Hindlimb muscle (tissue), 1 donor: ENCODE measurements at places on chromosomes 12 and 14. TPM values are rescaled to one million over a fixed set of nuclear protein-coding genes. Genes with fewer than 3 reads are reported as not detected.

DNA sequence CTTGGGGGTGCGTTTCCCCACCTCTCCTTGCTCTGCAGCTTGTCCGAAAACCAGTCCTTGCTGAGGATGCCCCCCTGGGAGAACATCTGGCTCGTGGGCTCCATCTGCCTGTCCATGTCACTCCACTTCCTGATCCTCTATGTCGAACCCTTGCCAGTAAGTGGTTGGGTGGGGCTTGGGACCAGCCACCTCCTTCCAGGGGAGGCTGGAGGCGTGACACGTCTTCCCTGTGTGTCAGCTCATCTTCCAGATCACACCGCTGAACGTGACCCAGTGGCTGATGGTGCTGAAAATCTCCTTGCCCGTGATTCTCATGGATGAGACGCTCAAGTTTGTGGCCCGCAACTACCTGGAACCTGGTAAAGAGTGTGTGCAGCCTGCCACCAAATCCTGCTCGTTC, 57.5 kb downstream of the ANAPC7 start:
- DNase-seq: no peak

- no peak for DNase-seq
These were observed 52.8 kb downstream of the STXBP6 start for GRCh38 chr14:24996930-24997725.

DNA sequence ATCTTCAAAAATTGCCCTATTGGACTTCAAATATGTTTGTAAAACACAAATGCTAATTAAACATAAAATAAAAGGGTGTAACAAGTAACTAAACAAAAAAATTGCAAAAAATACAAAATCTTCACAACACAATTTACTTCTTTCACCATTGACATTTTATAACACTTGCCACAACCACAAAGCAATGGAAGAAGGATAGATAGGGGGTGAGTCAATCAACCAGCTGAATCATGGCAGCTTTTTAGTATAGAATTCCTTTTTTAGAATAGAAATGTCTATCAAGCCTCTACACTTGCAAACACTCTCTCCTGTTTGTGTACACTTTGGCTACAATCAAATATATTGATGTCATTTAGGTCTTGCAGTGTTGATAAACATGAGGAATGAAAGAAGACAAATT, 232.7 kb downstream of the SLC16A7 start:
- no peak for DNase-seq

DNA sequence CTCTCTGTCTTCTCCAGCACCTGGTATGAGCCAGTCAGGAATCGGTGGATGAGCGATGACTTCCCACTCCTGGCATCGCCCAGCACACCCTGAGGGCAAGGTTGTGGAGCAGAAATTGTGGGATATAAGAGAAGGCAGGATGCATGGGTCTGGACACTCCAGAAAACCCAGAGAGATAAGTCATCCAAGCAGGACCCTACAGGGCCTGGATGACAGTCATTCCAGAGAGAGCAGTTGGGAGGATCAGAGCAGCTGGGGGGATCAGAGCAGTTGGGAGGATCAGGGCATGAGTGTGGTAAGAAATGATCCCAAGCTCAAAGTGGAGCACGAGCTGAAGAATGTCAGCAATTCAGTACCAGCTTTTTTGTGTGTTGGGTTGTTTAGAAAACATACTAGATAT, 4.0 kb downstream of the AGAP2 start:
- no peak for DNase-seq

- DNase-seq: no peak
These were observed 303.4 kb downstream of the APAF1 start for GRCh38 chr12:98948343-98948949.

DNA sequence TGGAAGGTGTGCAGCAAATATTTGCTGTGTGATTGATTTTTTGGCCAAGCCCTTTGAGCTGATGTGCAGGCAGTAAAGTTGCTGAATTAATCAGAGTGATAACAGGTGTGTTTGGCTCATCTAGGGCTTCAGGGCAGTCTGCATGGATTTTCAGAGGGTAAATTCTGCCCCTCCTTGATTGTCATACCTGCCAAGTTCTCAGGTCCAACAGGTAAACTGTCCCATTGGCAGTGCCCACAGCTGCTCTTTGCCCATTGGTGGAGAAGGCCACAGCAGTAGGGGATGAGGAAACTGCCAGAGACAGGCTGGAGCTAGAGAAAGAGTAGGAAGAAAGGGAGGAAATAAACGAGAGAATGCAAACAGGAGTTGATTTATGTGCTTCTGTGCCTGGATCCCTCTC, 33.6 kb downstream of the TEP1 start:
- no peak for DNase-seq

GRCh38 chr12:16454481-16454880, 107.0 kb downstream of the MGST1 start:
- DNase-seq: no peak

GRCh38 chr14:23559010-23559925, 3.2 kb downstream of the THTPA start:
- no peak for DNase-seq

- DNase-seq: no peak
These were observed 29.9 kb upstream of the MYBPC1 start for GRCh38 chr12:101564912-101565311.

GRCh38 chr12:48978741-48979601, 849 bp downstream of the WNT1 start:
- no peak for DNase-seq

DNA sequence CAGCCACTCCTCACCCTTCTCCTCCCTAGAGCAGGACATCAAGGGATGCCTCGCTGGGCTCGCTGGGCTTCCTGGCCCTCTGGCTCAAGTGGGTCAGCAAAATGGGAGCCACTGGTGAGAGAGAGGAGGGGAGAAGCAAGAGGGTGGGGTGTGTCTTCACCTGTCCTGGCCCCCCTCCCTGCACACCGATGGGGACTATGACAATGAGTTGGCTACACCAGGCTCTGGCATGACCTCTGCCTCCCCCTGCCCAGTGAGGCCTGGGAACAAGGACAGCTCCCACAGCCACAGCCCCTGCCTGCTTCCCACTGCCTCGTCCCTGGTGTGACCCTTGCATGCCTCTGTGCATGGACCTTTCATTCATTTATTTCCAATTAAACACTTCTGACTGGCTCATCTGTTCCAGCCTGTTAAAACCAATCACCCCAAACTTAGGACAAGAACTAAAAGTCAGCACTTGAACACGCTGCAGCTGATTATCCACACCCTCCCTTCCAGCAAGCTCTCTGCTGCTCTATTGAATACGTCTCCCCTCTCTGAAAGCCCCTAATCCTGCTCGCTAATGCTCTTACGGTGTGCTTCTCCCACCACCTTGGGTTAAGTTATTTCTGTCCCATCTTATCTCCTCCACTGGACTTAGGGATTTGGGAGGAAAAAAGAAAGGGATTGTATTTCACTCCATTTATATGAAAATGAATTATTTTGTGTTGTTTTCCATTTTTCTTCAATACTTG, 5.8 kb upstream of the PPP2R5C start:
- DNase-seq: no peak

DNA sequence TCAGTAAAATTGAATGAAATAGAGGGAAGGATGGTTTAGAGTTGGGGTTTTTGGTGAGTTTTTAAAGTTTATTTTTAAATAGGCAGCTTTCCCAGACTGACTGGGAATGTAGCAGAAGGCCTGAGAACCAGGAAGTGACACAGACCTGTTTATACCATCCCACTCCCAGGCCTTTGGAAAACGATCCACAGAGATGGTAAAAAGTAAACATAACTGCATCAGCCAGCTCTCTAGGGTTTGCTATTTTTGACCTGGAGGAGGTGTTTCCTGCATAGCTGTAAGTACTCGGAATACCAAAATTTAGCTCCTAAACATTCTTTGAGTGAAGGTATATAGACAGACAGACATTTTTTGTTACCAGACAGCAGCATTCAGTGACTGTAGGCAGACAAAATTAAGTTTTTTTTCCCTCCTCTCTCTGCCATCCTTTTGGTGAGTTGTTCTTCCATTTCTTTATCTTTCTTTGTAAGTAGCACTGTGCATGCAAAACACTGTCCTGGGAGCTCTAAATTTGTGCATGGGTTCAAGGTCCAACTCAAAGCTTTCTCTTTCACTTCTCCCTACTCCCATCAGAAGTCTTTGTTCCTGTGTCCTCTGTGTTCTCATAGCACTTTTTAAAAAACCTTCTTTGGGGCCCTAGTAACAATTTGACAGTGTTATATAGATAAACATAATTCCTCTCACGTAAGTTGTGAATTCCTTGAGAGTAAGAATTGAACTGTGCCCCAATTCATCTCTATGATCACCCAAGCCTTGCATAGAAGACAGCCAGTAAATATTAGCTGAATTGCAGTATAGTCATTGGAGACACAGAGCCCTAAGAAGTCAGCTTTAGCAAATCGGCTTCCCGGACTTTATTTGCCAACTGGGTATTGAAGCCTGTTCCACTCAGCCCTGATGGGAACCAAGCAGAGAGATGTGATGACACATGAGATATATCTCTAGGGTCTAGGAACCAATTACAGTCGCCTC, 37.4 kb downstream of the SUSD6 start:
- DNase-seq: no peak

- DNase-seq: no peak
These were observed 143.0 kb downstream of the RASSF9 start for GRCh38 chr12:85693093-85693665.

DNA sequence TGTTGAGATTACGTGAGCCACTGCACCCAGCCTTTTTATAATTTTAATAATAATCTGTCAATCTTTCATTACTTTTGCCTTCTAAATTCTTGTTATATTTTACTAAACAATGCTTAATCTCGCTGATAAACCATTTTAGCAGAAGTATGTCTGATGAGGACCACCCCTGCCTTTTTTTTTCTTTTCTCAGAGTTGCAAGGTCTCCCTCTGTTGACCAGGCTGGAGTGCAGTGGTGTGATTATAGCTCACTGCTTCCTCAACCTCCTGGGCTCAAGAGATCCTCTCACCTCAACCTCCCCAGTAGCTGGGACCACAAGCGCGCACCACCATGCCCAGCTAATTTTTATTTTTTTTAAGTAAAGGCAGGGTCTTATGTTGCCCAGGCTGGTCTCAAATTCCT, 118.6 kb upstream of the DNM1L start:
- DNase-seq: no peak

- peak; percentile 5 for DNase-seq
These were observed 6.6 kb downstream of the TSPAN19 start for GRCh38 chr12:85029456-85029855.

Gene CLEC7A
- 4.2 TPM for polyA plus RNA-seq

Gene PGF
- 51.0 TPM for polyA plus RNA-seq

Gene EFS
- polyA plus RNA-seq: 56.9 TPM

Gene ISM2
- polyA plus RNA-seq: 0.10 TPM

Gene SLC10A1
- polyA plus RNA-seq: not detected

Gene CD4
- 11.1 TPM for polyA plus RNA-seq

Gene CLEC2D
- polyA plus RNA-seq: 8.1 TPM

Gene BDKRB1
- 0.94 TPM for polyA plus RNA-seq

Gene MYF6
- 119 TPM for polyA plus RNA-seq

Gene KRT78
- polyA plus RNA-seq: not detected

Gene MBD6
- 46.2 TPM for polyA plus RNA-seq
